ENCODE measurements at places on chromosomes 6 and 20.

DNA sequence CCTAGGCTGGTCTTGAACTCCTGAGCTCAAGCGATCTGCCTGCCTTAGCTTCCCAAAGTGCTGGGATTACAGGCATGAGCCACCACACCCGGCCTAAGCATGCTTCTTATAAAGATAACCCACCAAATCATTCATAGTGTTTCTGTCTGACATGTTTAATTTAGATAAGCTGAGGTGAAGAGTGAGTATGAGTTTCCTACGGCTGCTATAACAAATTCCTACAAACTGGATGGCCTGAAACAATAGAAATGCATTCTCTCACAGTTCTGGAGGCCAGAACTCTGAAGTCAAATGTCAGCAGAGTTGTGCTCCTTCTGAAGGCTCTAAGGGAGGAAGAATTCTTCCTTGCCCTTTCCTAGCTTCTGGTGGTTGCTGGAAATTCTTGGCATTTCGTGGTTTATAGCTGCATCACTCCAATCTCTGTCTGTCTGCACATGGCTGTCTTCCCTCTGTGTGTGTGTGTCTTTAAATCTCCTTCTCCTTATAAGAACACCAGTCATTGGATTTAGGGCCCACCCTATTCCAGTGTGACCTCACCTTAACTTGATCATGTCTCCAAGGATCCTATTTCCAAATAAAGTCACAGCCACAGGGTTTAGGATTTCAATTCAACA is 29.9 kb downstream of the MAPK13 start:
- DNase-seq = no peak

- DNase-seq = no peak
Measured at GRCh38 chr6:106182455-106182854, 96.3 kb downstream of the PRDM1 start.

GRCh38 chr6:34230653-34231371 is 5.9 kb upstream of the HMGA1 start:
- no peak for DNase-seq

GRCh38 chr6:44111434-44112417 is 15.5 kb downstream of the MRPL14 start:
- DNase-seq = no peak

GRCh38 chr20:11936157-11936556 is 18.5 kb downstream of the BTBD3 start:
- peak; percentile 77 for DNase-seq

- DNase-seq = no peak
Measured at GRCh38 chr6:9205645-9206044, 770.3 kb upstream of the SLC35B3 start.

DNA sequence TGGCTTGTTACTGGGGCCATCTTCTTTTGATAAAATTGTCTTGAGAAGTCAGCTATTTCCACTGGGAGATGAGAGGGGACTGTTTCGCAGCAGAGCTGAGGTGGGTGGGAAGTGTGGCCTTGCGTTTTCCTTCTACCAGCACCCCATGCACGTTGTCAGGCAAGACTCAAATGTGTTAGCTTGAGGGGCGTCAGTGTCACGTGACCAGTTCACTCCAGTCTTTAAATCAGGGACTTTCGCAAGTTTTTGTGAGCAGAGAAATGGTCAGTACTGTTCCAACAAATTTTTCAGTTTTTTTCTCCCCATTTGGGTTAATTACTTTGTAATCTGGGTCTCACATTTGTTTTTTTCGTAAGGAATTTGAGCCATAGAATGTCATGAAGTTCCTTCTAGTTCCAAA is 20.7 kb upstream of the ADRM1 start:
- no peak for DNase-seq

DNA sequence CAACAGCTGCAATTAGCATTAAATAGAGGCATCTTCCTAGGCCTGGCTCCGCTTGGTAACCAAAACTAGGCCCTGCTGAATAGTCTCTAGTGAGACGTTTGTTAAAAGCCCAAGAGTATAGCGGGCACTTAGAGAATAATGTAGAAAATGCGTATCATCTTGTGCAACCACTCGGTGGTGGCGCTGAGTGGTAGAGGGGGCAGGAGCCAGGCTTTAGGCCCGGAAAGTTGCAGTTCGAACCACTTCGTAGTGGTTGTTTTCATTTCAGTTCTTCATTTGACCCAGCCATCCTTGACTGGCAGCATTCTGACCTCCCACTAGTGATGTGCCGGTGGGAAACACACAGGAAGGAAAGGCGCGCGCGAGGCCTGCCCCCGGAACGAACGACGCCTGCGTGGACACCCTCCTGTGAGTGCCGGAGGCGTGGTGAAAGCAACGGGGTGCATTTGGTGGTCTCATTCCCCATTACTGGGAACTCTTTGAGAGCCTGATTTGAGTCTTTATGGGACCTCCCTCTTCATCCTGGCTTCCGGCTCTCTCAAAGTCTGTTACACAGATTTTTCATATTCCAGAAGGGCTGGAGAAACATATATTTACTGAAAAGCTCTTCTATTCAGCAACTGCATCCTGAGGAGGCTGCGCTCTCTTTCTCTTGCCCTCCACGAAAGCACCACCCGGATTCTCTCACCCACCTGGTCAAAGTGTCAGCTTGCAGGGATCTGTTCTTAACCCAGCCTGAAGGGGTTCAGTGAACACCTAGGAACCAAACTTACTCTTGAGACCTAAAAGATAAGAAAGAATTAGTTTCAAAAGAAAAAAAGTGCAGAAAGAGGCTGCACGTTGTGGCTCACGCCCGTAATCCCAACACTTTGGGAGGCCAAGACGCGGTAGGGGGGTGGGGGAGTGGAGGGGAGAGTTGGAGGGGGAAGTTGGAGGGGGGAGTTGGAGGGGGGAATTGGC is 18.2 kb downstream of the GPX5 start:
- DNase-seq = no peak

DNA sequence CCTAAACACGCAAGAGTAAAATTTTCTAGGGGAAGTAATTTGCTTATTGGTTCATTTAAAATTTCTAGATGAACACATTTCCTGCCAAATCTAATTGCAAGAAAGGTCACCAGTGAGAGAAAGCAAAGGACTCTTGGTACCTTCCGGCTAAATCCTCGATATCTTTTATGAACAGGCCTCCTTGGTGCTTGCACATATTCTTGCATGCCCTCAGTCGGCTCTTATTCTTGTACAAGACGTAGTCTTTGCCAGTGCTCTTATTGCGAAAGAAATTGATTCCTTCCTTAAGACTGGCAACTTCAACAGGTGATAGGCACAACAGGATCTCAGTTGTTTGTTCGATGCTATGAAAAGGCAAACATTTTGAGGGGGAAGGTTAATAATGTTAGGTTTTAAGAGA is 141.7 kb upstream of the CARMIL1 start:
- DNase-seq = no peak

DNA sequence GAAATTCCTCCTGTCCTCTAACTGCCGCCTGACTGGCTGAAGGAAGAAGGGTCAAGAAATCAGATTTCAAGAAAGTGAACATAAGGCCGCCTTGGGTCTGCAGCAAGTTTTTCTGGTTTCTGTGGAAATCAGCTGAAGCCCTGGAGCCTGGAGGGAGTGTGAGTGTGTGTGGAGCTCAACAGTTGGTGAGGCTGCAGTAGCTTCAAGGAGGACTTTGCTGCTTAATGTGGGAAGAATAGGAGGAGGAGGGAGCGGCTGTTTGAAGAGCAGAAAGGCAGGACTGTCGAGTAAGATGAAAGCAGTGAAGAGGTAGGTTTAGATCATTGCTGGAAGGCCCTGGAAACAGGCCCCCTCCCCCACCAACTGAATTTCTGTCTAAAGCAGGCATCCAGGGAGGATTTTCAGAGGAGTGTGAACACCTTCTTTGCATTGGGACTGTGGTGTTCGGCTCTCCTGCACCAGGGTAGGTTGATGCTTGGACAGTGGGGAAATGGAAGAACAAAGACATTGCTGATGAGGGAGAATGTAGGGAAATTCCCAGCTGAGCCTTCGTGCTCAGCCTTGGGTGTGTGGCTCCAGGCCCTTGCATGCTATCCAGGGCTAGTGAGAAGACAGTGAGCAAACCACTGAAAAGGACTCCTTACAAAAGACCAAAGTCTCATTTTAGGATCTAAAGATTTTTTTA is 79.5 kb upstream of the VSTM2L start:
- DNase-seq = no peak

DNA sequence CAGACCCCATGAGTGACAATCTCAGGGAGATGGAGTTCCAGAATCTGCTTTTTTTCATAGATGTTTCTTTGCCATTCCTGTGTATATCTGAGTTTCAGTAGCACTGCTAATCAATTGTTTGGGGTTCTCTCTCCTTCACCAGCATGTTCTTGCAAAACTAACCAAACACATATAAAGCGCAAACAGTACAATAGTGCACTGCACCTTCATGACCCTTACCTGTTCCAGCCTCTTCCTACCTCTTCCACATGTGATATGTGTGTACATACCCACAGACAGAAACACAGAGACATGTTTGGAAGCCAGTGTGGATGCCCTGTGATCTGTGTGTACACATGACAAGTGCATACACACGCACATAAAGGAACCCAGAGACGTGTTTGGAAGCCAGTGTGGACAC is 1.8 kb upstream of the CEP43 start:
- DNase-seq = no peak

DNA sequence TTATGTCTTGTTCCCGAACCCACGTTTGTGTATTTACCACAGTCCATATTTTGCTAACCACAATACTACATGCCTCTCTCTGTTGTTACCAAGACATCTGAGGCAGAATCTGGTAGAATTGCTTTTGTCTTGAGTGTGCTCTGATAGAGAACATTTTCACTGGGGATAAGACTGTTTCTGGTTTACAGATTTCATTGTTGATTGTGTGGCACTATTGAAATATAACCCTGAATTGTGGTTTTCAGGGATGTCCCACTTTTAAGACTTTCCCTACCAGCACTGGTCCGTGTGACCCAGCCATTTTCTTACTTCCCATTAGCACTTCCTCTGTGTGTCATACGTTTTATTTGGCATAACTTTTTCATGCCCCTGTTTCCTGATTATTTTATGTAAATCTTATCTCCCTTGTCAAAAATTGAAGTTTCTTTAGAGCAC is 12.2 kb downstream of the NCOA7 start:
- DNase-seq = no peak

GRCh38 chr6:105193647-105194046 is 13.8 kb upstream of the POPDC3 start:
- no peak for DNase-seq

DNA sequence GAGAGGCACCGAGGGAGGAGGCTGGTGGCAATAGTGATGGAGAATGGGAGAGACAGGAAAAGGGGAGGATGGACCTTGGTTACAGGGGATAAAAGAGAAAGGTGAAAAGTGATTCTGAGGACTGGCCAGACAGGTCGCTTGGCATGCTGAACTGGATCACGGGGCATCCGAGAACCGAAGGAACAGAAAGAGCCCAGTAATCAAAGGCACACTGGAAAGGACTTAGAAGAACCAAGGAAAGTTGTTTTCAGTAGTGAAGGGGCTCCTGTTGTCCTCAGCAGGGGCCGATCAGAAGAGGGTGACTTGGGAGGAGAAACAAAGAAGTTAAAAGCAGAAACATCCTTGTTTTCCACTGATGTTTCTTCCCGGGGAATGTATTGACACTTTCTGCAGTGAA is 18.9 kb downstream of the SYTL3 start:
- no peak for DNase-seq

DNA sequence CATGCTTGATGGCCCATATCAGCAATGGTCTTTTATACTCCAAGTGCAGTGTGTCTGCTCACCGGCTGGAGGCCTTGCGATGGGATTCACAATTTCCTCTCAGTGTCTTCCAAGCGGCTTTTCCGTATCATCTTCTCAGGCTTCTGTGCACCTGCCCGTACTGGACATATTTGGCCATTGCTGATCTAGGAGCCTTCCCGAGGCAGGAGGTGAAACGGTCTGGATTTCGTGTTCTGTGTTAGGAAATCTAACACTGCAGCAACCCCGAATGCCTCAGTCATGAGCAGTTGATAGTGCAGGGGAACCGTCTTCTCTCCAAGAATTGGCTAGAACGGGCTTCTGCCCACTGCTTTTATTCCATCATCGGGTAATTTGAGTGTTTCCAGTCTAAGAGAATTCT is 60.5 kb downstream of the PPP1R14C start:
- DNase-seq = no peak

GRCh38 chr20:62267543-62267942 is 29.2 kb downstream of the OSBPL2 start:
- no peak for DNase-seq

GRCh38 chr20:43151901-43152300 is 37.8 kb downstream of the PTPRT start:
- DNase-seq = no peak

DNA sequence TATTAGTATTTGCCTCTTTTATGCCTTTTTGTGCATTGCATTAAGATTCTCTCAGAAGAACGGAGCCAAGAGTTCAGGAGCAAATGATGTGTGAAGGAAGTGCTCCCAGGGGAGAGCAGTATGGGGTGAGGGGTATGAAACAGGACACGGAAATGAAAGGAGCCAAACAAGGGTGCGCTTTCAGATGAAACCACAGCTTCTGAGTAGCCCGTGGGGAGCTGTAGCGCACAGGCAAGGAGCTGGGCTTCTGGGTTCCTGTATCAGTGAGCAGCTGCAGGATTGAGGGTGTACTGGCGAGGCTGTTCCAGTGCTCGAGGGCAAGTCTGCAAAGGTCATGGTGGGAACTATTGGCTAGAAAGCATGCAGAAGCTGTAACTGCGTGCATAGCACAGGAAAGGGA is 25.4 kb downstream of the ANKEF1 start:
- DNase-seq = no peak

DNA sequence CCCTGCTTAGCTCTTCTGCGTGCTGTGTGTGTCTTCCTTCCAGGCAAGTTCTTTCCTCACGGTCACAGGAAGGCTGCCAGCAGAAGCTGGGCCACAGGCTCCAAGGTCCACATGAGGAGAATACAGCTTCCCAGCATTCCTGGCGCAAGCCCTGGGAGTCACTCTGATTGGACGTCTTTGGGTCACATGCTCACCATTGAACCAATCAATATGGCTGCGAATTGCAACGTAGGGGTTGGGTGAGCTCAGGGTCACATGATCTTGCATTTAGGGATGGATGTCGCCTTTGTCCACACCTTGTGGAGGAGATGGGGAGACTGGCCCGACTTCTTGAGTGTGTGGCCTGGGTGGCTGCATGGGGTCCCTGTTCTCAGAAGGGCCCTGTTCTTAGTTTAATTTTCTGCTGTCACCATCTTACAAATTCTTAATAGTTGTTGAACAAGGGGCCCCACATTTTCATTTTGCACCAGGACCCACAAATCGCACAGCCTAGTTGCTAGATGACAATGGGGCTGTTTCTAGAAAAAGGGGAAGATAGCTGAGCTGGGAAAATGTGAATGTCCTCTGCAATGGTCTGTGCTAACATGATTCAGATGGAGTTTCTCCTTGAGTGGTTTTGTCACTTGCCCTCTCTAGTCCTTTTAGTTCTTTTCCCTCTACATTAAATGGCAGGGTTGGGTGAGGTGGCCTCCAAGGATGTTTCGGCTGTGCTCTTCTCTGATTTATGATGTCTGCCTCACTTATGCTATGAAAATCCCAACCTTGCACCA is 149.6 kb downstream of the CDH26 start:
- DNase-seq = no peak

- no peak for DNase-seq
Measured at GRCh38 chr20:8057871-8058270, 38.3 kb upstream of the TMX4 start.

Data from NCI-H1105 treated with DMSO at 0.1 percent for 48 hours (cell line).